ENCODE measurements at places on chromosomes 3 and 15.

DNA sequence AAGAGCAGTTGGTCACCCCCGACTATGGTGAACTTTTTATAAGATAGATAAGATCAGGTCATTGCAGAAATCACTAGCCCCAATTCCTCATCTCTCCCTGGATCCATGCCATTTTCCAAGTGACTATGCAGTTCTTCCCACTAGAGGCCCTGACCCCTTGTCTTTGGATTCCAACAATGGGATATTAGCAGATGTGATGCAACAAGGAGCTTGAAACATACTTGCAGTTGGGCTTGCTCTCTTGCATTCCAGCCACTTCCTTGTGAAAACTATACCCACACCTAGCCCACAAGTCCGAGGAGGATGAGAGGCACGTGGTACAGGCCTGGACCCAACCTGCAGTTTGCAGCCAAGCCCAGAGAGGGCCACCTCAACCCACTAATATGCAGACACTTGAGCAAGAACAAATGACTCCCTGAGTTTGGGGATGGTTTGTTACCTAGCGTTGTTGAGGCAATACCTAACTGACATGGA lies 60.6 kb downstream of the SUCLG2 start:
- DNase-seq, result no peak

DNA sequence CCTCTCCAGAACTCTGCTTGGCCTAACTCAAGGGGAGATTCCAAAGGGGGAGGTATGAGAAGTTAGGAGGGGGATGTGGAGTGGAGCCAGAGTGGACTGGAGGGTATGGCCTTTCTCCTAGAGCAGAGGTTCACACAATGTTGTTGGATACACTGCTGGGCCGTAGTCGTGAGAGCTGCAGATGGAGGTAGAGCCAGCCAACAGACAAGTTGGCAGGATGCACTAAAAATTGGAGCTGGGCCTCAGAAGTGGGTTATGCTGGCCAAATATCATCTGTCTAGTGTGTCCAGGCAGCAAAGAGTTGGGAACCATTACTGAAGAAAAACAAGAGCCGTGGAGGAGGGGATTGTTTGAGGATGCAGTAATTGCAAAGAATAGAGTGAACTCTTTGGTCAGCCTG lies 27.7 kb upstream of the LRRFIP2 start:
- no peak for DNase-seq

- no peak for DNase-seq
Observed at GRCh38 chr3:82942041-82942440, 1180.6 kb upstream of the GBE1 start.

DNA sequence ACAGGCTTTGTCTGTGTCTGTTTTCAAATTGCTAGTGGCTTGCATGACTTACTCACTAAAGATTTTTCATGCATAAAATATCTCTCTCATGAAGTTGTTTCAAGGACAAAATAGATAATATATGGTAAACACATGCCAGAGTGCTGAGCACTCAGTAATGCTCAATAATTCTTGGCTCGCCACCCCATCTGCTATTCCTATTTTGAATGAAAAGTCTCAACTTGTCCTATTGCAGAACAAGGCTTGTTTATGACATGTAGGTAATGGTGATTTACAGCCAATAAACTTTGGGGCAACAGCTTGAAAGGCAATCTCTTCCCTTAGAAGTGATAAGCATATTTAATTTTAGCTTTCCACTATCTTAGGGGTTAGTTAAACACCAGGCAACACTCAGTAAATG lies 789.0 kb upstream of the ROBO1 start:
- DNase-seq, result no peak

GRCh38 chr3:192331749-192332385 lies 395.5 kb downstream of the FGF12 start:
- no peak for DNase-seq

DNA sequence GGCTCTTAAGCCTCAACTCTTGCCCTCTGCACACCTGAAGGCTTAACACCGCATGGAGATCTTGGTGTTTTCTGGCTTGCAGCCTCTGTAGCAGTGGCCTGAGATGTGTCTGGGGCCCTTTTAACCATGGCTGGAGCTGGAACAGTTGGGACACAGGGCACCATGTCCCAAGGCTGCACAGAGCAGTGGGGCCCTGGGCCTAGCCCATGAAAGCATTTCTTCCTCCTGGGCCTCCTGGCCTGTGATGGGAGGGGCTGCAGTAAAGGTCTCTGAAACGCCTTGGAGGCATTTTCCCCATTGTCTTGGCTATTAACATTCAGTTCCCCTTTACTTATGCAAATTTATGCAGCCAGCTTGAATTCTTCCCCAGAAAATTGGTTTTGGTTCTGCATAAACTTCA lies 735.5 kb upstream of the ALCAM start:
- no peak for DNase-seq

GRCh38 chr3:24174614-24175013 lies 229.5 kb downstream of the NR1D2 start:
- no peak for DNase-seq

- no peak for DNase-seq
Observed at GRCh38 chr3:130773366-130773765, 26.7 kb upstream of the PIK3R4 start.

- DNase-seq, result no peak
Observed at GRCh38 chr3:143242101-143242500, 122.5 kb downstream of the CHST2 start.

DNA sequence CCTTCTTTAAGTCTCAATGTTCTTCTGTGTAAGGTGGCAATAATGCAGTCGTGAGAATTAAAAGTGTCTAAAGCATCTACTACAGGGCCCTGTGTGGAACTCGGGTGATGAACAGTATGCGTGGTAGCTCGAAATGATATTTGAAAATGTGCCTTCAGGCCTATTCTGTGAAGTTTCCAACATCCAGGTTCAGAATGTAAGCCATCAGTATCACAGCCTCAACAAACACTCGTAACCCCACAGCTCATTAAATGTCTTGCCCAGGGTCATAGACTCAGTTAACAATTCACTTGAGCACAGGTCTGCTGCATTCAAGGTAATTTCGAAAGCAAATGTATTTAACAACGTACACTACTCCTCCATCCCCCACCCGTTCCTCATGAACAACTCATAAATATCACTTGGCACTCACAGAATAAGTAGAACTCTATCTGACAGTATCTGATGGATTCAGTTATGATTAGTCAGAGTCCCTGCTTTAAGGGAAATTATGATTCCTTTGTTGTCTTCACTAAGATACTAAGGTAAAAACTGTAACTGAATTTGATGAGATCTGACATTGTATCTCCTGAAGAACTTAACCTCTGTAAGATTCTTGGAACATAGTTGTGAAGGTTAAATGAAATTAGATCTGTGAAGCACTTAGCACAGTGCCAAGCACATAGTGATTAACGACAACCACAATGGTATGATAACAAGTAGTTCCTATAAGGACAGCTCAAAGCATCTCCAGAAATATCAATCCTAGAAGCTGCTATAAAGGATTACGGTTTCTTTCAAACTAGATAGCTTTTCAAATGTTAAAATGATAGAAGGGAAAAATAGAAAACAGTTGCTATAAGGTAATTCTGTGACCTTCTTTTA lies 642.3 kb downstream of the TBL1XR1 start:
- no peak for DNase-seq

DNA sequence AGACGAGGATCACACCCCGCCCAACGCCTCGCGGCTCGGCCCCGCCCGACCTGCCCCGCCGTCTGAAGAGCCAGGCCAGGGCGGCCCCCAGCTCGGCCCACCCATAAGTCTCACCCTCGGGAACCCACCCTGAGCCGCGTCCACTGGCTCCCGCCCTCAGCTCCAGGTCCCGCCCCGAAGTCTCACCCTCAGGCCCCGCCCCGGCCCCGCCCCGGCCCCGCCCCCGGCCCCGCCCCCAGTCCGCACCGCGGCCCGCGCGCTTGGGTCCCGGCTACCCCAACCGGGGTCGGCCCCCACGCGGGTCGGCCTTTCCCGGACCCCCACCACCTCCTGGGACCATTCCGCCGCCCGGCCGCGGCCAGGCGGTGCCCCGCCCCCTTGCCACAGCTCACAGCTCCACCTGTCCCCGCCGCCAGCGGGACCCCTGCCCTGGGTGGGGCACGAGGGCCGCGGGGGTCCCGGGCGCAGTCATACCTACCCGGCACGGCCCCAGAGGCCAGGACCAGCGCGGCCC lies 489 bp downstream of the CSPG5 start:
- DNase-seq, result peak; percentile 82

- no peak for DNase-seq
Observed at GRCh38 chr15:78182821-78183220, 33.7 kb downstream of the IDH3A start.

- no peak for DNase-seq
Observed at GRCh38 chr3:58837856-58838255, 171.3 kb upstream of the FAM3D start.

DNA sequence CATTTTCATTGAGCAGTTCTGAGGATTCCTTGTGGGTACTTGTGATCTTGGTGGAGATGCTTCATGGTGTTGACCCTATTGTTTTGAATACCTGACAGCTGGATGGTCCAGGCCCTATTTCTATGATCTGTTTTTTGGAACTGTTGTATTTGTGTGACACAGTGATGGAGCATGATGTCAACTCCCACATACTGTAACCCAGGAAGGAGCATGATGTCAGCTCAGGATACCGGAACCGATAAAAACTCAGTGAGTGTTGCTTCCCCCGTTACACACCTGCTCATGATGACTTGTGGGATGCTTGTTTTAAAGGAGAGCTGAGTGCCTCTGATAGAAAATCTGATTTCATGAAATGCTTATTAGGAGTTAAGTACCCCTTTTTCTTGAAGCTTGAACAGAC lies 45.1 kb downstream of the ZBTB38 start:
- no peak for DNase-seq

DNA sequence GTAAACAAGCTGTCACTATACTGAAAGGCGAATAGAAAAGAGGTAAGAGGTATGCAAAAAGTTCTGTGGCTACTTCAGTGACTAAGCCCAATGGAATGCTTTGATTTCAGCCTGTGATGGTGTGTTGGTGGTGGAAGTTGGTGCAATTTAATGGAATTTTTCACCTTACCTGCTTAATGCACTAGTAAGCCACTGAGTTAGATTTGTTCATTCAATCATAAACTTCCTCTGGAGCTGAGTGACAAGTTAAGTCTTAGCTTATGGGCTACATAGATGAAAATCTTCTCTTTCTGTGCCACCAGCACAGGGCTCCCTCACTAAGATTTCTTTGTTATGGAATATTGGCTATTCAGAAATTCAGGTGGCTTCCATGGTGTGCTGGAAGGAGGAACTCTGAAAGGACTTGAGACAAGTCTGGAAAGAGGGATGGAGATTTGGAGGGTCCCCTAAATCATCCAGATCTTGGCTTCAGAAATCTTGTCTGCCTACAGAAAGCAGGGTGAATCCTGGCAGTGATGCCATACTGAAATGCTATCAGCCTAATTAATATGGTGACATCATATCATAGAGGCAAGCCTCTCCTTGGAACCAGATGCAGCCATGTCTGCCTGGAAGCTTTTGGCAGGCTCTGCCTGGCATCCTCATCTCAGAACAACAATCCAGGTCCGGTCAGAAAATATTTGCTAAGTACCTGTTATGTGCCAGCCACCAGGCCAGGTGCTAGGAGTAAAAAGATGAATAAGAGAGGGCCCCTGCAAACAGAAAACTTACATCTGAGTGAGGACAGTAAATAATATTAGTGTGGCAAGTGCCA lies 8.1 kb upstream of the GAP43 start:
- DNase-seq, result no peak

DNA sequence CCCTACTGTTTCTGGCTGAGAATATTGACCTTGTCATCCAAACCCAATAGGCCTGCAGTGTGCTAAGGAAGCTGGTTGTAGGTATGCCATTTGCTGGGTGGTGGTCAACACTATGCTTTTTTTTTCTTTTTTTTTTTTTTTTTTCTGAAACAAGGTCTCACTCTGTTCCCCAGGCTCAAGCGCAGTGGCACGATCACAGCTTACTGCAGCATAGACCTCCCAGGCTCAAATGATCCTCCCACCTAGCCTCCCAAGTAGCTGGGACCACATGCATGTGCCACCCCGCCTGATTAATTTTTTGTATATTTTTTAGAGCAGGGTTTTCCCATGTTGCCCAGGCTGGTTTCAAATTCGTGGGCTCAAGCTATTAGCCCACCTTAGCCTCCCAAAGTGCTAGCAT lies 35.7 kb upstream of the RHO start:
- no peak for DNase-seq

DNA sequence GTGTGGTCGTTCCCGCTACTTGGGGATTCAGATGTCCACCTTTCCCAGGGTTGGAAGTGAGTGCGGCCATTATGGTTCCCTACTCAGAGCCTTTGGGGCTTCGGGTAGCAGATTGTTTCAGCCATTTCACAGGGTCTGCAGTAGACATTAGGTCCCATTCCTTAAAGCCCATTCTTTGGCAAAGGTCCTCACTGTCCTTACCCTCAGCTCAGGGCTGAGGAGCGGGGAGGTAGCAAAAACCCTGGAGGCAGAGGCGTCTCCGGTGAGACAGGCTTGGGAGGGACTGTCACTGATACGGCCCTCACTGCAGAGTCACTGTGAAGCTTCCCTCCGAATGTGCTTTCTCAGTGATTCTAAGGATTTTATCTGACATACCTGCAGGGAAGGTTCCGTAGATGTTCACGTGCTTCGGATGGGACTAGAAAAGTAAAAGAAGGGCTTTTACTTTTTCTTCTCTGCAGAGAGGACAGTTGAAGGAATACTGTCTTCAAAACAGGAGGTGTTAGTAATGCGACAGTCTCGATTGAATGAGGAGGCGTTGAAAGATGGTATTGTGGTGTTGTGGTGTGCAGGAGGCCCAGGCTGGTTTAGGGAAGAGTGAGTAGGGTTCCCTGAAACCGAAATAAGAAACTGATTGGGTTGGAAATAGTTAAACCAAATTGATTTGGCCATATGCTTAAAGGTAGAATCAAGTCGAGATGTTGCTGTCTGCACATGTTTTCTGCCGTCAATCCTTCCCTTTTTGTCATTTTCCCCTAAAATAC lies 630 bp downstream of the ATP6V1A start:
- DNase-seq, result peak; percentile 65

DNA sequence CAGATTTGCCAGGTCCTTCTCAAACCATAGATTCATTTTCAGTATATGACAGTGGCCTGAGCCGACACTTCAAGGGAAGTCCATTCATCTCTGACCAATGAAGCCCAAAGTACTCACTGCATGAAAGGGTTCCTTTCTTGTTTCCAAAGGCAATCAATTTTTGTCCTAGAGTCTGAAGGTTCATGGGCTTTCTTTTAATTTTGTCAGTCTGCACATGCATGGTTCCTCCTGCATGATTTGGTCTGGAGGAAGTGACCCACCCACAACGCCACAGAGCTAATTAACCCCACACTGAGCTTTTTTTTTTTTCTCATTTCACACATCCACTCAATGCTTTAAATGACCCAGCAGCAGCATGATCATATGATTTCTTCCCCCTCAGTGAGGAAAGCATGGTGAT lies 216.4 kb downstream of the TIGIT start:
- no peak for DNase-seq
